CD4-positive, alpha-beta T cell treated with Interleukin-6 at 100 ng/mL for 8 hours (primary cell): ENCODE measurements at places on chromosomes 12 and 14.

DNA sequence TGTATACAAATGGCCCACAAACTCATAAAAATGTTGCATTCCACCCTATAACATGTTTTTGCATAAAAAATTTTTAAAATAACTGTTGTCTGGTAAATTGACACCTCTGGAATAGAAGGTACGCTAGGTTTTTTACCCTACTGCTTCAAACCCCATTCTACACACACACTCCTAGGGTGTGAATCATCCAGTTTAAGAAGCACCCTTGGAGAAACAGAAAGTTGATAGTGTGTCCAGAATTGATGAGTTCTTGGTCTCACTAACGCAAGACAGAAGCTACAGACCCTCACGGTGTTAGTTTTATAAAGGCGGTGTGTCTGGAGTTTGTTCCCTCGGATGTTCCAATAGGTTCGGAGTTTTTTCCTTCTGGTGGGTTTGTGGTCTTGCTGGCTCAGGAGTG is 158.5 kb downstream of the KLRB1 start:
- DNase-seq, result no peak

DNA sequence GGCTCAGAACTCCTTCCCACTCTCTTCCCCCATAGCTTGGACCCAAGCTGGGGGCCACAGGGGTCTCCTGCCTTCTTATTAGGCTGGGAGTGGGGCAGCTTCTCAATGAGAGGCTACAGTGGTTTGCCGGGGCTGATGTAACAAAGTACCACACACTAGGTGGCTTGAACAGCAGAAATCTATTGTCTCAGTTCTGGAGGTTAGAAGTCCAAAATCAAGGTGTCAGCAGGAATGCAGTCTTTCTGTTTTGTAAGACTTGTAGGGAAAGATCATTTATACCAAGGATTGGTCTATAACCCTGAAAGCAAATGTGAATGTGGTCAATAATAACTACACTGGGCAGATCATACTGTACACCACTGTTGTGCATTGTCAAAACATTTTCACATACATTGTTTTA is 124.5 kb upstream of the ARHGAP5 start:
- no peak for DNase-seq

DNA sequence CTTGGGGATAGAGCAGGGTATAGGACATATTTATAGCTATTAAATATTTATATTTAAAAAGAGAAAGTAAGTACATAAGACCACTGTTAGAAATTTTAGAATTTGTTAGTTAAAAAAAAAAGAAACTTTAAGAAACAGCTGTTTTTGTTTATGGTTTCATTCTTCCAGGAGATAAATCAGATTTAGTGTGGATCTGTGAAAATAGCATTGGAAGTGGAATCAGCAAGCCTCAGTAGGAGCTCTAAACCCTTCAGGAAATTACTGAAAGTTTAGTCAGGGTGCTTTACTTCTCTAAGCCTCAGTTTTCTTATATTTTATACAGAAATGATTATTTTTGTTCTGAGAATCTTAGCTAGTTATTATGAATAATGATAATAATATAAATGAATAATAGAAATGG is 316.0 kb upstream of the NOVA1 start:
- no peak for DNase-seq

DNA sequence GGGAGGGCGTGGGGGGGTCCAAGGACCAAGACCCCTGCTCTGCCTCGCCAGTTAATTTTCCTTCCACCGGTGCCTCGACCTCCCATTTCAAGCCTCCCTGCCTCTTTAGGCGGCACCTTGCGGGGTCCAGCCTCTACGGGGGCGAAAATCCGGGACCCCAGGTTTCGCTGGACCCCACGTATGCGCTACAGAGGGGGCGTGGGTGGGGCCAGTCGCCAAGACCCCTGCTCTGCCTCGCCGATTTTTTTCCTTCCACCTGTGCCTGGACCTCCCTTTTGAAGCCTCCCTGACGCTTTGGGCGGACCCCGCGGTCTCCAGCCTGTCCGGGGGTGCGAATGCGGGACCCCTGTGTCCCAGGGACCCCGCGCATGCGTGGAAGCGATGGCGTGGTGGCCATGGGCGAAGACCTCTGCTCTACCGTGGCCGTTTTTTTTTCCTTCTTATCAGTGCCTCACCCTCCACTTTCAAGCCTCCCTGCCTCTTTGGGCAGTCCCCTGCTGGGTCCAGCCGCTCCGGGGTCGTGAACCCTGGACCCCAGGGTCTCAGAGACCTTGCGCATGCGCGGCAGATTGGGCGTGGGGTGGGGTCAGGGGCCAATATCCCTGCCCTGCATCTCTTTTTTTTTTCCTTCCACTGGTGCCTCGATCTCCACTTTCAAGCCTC is 324.2 kb downstream of the ALG10 start:
- no peak for DNase-seq

DNA sequence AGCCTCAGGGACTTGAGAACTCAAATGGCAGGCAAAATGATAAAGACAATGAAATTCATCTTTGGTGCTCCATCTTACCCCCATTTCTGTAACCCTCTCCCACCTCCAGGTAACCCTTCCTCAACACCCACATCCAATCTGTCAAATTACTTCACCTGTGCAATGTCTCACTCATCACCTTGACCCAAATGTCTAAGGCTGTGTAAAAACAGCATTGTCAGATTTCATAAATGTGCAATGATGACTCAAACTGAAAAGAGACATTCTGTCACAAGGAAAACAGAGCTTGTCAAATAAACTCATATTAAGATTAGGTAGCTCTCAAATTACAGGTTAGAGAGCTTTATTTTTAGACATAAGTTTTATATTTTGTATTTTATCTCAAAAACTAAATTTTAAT is 19.9 kb upstream of the COCH start:
- DNase-seq, result no peak

DNA sequence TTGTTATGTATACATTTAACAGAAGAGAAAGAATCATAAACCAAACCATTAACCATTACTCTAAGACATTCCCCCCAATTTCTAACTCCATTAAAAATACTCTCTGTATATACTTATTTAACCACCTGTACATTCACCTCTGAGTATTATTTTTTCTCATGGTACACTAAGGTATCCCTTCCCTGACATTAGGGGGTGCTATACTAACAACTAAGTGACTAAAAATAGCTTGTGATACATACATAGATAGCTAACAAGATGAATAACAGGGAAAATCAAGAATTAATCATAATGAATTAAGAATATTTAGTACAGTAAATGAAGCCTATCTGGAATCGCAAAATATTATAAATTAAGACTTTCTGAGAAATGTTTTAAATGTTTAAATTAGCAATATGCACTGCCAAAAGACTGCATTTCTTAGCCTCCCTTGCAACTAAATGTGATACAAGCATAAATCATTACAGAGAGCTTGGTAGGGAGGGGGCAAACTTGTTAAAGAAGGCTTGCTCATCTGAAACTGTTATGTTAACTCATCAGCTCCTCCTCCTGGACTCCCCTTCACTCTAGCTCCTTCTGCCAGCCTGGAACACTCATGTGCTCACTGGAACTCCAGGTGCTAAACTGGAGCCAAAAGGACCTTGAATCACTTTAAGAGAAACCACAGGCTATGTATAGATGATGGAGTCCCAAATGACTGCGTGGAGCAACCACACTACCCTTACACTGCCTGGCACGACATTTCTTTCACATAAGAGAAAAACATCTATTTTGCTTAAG is 14.9 kb downstream of the C2CD5 start:
- DNase-seq, result peak; percentile 42

- DNase-seq, result no peak
Measured at GRCh38 chr14:94685166-94685581, 73.0 kb downstream of the SERPINA3 start.

- DNase-seq, result no peak
Measured at GRCh38 chr12:127648321-127648720, 618.6 kb upstream of the TMEM132C start.

- no peak for DNase-seq
Measured at GRCh38 chr14:77041881-77042545, 13.5 kb upstream of the IRF2BPL start.

GRCh38 chr14:34843011-34843554 is 32.1 kb downstream of the BAZ1A start:
- DNase-seq, result no peak

- no peak for DNase-seq
Measured at GRCh38 chr12:12922191-12922616, 29.8 kb downstream of the GPRC5D start.

DNA sequence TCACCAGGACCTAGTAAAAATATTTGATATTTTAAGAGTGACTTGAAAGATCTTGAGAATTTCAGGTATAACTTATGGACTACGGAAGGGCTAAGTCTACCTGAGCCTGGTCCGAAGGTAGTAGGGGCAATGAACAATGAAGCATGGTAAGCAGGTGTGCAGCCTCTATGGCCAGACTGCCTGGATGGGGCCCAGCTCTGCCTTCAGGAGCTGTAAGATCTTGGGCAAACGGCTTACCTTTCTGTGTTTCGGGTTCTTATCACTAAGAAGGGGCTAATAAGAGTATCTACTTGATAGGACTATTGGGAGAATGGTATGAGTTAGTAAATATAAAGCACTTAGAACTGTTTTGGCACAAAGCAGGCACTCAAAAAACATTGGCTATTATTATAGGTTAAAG is 19.1 kb upstream of the WASHC3 start:
- DNase-seq, result no peak

- no peak for DNase-seq
Measured at GRCh38 chr12:53070877-53071492, 8.2 kb downstream of the SPRYD3 start.

DNA sequence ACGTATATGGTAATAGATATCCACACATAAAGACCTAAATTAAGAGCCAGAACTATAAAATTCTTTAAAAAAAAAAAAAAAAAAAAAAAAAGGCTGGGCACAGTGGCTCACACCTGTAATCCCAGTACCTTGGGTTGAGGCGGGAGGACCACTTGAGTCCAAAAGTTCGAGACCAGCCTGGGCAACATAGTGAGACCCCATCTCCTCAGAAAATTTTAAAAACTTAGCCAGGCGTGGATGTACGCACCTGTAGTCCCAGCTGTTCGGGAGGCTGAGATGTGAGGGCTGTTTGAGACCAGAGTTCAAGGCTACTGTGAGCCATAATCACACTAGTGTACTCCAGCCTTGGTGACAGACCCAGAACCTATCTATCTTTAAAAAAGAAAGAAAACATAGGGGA is 4.3 kb downstream of the BTBD7 start:
- no peak for DNase-seq

GRCh38 chr12:101885912-101886561 is 8.7 kb downstream of the DRAM1 start:
- DNase-seq, result no peak

DNA sequence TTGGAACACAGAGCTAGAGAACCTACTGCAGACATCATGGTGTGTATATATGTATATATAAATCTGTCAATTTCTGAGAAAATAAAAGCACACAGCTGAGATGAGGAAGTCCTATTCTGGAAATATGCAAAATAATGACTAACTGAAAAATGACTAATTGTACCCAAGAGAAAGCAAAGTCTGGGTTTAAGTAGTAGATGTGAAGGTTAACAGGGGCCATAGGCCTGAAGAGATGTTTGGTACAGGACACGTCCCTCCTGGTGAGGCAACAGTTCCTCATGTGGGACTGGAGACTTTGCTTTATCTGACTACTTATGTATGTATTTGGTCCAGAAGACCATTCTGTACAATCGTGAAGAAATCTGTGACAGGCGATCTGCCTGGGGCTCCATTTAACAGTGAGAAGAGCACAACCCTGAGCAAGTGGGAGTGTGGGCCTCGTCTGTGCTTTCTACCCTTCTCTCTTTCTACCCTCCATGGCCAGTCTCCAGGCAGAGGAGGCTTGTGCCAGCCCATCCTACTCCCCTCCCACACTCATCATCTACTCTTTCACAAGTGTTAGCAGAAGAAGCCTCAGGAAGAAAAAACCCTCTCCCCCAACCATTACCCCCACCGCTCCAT is 67.5 kb downstream of the SLC41A2 start:
- DNase-seq, result no peak

DNA sequence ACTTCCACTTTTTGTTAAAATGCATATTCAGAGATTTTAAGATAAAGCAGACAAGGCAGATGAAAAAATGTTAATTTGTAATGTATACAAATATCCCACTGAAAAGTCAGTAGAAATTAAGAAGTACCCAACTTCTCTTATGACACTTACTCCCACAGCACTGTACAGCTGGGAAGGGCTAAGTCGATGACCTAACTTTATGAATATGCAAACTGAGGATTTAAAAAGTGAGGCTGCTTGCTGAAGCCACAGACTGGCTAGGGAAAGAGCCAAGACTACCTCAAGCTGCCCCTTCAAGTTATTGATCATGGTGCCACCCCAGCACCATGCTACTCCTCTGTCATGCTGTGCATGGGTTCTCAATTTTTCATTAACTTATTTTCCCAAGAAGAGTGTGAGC is 17.0 kb downstream of the PPM1H start:
- no peak for DNase-seq

GRCh38 chr12:68206446-68206845 is 19.2 kb downstream of the IL26 start:
- DNase-seq, result no peak

- DNase-seq, result no peak
Measured at GRCh38 chr12:53201639-53202038, 5.4 kb downstream of the ITGB7 start.

DNA sequence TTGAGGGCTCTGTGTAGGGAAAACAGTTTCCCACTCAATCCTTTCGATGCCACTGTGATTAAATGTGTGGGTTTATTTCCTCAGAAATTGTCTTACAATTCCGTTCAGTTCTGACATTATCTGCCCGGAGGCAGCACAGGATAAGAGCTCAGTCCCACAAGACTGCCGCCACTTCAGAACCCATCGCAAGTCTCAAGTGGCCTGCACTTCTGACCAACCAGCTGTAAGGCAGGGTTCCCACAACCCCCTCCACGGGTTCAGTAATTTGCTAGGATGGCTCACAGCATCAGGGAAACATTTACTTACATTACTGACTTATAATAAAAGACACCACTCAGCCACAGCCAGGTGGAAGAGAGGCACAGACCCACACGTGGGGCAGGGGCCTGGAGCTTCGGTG is 17.2 kb downstream of the BDKRB2 start:
- no peak for DNase-seq

DNA sequence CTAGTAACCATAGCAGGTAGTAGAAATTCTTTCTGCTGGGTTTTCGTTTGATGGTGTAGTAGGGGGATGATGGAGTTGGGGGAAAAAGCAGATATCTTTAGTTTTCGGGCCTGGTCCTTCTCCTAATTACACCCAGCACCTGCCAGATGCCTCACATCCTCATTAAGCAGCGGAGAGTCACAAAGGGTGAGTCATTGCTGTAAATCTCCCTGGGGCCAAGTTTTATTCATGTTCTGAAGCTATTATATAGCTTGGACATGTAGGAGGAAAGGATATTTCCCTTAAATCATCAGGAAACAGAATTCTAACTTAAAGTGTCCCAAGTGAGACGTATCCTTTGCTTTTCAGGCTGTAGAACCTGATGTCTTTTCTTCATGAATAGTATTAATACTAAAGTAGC is 4.9 kb upstream of the NECAP1 start:
- DNase-seq, result no peak
